BE2C (cell line): ENCODE measurements at places on chromosomes 5 and 9.

GRCh38 chr5:43530648-43531047 is 15.7 kb upstream of the C5orf34 start:
- no peak for DNase-seq

- no peak for DNase-seq
Measured at GRCh38 chr9:96169901-96170300, 132.1 kb downstream of the HSD17B3 start.

- no peak for DNase-seq
Measured at GRCh38 chr9:20331095-20331685, 291.1 kb downstream of the MLLT3 start.

DNA sequence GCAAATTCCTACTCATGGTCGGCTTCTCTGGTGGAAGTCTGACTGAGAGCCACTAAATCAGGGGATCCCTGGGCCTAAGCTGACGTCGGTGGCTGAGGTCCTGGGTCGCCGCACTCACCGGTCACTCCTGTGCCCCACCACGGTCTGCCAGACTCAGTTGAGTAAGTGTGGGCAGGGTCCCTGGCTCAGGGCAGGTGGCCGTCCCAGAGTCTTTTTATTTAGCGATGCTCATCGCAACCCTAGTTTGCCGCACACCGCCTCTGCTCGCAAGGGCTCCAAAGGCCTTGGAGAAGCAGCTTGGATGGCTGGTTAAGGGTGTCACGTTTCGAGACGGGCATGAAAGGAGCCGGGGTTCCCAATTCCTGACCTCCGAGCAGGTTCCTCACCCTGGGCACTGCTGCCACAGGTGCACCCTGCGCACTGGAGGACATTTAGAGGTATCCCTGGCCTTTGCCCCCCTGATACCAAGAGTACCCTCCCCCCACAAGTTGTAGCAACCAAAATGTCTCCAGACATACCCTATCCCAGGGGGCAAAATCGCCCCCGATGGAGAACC is 59.9 kb downstream of the NSUN2 start:
- no peak for DNase-seq

GRCh38 chr5:138274189-138274853 is at the start of gene GFRA3:
Gene GFRA3 (minus strand): TSS chr5:138274621. CDS start chr5:138274424, 197 bp downstream.
- DNase-seq = peak; percentile 21

DNA sequence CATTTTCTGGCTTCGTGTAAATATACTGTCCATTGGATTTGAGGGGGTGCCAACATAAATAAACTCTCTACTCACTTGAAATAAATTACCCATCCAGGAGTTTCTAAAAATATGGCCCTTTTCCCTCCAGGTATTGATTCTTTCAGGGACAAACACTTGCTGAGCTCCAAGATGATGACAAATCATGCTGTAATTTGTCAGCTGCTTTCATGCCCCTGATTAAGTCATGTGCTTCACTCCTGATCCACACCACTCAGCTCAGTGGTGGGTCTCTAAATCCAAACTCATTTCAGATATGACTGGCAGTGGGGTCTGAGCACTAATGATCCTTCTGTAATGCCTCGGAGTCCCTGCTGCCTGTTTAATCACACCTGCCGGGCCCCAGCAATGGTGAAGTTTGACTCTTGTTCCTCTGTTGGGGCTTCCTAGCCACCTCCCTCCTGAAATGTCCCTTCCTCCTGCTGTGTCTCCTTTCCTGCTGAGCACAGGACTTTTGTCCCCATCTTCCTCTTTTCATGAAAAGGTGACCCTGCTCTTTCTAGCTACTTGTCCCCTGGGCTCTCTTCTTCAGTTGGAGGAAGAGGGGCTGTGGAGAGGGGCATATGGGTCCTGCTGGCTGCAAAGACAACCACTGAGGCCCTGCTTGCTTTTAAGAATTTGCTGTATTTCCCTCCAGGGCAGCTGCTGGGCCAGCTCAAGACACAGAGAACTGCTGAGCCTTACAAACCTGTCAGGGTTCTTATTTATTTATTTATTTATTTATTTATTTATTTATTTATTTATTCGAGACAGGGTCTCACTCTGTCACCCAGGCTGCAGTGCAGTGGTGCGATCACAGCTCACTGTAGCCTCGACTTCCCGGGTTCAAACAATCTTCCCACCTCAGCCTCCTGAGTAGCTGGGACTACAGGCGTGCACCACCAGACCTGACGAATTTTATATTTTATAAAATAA is 200.0 kb downstream of the ATP10B start:
- no peak for DNase-seq

GRCh38 chr5:1005904-1006655 is 2.5 kb upstream of the NKD2 start:
- no peak for DNase-seq

GRCh38 chr9:133249337-133249736 is 25.7 kb downstream of the ABO start:
- no peak for DNase-seq

DNA sequence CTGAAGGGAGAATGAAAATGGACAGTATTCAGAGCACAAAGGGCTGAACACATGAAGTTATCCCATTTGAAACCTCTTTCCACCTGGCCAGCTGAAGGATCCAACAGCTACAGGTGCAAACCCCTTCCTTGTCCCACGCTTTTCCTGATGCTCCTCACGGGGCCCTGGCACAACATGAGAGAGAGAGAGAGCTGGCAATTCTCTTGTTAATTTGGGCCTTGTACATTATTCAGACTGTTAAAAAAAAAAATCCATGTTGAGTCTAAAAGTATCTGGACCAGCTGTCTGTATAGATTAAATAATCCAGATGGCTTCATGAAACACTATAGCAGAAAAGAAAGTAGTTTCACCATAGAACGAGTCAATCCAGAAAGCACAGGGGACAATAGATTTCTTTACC is 74.1 kb downstream of the HMHB1 start:
- DNase-seq = no peak

DNA sequence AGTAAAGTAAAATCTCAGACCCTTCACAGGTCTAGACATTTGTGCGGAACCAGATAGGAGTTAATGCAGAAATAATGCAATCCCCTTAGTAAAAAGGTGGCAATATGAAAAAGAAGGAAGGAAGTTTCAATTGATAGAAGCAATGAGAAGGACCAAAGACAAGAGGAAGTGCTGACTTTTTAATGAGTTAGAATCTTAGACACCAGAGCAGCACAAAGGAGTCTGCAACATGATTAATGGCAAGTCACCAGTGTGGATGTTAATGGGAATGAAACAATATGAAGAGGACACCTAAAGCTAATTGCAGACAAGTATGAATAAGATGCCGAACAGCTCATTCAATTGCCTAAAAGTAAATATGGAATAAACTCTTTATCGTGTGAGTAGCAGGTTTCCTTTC is 50.9 kb downstream of the MEGF9 start:
- no peak for DNase-seq

DNA sequence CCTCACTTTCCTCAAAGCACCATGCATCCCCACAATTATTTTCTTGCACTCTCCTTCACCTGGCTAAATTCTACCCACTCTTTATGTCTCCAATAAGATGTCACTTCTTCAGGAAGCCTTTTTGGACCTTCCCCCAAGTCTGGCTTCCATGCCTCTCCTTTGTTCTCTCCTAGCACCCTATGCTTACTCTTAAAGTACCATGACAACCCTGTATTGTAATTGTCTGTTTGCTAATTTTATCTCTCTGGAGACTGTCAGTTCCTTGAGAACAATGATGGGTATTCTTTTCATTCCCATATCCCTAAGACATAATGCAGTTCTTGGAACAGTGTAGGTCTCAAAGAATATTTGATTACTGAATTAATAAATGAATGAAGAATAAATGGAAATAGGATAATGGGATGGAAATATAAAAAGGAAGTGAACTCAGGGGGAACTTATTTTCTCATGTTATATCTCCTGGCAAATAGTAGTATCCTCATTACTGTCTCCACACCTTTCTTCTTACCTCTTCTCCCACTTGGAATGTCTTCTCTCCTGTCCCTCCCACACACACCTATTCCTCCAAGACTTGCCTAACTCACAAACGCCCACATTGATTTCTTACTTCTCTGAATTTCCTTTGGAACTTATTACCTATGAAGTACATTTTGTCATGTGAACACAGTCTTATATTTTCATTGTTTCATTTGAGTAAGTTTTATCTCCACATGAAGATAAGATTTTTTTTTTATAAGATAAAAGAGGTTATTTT is 499.1 kb downstream of the NFIB start:
- DNase-seq = no peak

- no peak for DNase-seq
Measured at GRCh38 chr5:86864051-86864450, 246.3 kb downstream of the COX7C start.

GRCh38 chr5:6602441-6602840 is 30.4 kb downstream of the NSUN2 start:
- DNase-seq = no peak

GRCh38 chr5:218457-219291 is 554 bp downstream of the SDHA start:
- peak; percentile 40 for DNase-seq

GRCh38 chr5:169204788-169205400 is 96.0 kb downstream of the SLIT3 start:
- DNase-seq = no peak

- no peak for DNase-seq
Measured at GRCh38 chr9:137117269-137117731, 2.8 kb upstream of the DPP7 start.

DNA sequence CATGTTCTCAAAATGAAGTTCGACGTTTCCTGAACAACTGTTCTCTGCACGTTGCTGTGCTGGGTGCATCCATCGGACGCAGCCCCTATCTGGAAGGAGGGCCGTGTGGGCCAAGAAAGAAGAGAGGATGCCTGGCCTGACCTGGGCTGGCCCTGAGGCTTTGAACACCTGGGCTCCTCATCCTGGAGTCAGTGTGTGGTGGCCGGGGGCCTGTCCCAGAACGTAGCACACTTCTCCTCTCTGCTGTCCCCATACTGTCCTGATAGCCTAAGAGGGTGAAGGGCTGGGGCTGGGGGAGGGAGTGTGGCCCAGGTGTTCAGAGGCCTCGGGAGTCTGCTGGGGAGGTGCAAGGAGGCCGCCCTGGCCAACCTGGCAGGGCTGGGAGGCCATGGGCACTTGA is 21.5 kb downstream of the COL5A1 start:
- no peak for DNase-seq

DNA sequence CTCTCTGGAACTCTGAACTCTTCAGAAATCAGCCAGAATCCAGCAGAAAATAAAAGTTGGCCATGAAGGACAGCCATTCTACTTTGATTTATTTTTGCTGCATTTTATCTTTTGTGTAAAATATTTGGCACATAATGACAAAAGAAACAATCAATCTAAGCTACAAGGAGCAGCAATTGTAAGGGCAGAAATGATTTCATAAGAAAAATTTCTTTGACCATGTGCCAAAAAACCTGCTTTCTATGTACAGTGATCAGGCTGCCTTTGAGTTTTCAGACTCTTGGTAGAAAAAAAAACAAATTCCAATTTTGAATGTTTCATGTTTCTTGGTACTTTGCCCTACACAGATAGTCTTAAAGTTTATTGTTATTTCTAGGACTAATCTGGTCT is 69.8 kb upstream of the SLC1A3 start:
- DNase-seq = no peak

- no peak for DNase-seq
Measured at GRCh38 chr9:2916382-2916985, 72.6 kb upstream of the PUM3 start.

DNA sequence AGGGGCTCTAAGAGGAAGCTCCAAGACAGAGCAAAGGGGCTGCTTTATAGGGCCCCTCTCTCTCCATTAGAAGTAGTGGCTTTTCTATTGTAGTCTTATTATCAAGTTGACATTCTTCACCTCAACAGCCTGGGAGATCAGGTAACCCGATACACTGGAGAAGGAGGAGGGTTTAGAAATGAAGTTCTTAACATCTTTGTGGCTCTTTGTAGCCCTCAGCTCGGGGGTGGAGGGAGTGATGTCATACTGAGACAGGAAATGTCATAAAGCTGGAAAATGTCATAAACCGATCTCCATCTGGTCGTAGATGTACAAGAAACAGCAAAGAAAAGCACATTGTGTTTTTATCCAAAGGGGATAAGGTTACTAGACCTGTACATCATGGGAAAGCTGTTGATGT is 17.9 kb downstream of the PDZD2 start:
- no peak for DNase-seq

DNA sequence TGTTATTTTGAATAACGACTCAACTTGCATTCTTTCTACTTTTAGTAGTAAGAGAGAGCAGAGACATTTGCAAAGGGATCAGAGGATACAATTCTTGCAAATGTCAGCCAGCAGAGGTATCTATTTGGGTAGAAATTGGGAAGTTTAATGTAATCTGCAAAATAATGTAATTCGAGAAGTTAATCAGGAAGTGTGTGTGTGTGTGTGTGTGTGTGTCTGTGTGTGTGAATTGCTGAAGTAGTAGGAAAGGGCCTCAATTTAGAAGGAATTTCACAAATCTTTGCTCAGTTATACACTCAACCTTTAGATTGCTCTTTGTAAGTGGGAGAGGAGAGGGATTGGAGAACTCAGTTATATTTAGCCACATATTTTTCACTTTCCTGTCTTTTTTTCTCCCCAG is 11.0 kb upstream of the IFNA1 start:
- no peak for DNase-seq

GRCh38 chr5:125455041-125455440 is 708.6 kb upstream of the ZNF608 start:
- DNase-seq = no peak

DNA sequence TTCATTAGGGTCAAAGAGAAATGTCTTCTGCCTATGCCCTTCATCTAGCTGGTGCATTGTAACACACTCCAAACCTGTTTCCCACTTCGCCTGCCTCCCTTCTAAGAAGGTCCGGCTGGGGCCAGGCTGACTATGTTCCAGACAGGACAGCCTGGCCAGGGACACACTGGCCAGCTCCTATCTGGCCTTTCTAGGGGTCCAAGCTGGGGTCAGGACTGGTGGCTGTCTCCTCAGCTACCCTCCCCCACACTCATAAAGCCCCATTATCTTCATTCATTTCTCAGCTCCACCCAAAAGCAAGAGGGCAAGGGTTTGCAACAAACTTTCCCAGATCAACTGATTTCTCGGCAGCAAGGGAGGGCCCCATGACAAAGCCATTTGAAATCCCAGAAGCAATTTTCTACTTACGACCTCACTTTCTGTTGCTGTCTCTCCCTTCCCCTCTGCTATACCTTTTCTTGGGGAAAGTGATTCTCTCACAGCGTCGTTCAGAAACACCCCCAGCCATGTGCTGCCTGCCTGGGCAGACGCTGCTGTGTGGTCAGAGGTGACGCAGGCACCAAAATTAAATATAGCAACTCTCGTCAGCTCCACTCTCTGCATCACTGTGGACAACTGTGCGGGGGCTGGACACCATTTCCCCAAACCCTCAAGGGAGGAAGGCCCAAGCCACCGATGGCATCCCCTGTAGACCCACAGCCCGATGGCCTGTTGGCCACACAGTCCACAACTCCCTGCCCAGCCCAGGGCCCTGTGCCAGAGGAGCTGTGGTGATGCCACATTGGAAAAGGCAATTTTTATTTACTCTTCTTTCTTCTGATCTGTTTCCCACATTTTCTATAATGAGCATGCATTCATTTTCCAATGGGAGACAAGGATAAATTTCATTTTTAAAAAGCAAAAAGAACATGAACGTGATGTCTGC is 6.1 kb downstream of the IL13 start:
- no peak for DNase-seq

GRCh38 chr5:176817841-176818377 is 7.5 kb downstream of the UNC5A start:
- peak; percentile 75 for DNase-seq
